Left ventricle myocardium inferior (tissue), 1 donor: ENCODE measurements at places on chromosomes 12 and 14. TPM values are rescaled to one million over a fixed set of nuclear protein-coding genes. Genes with fewer than 3 reads are reported as not detected.
A peak's percentile ranks its signal among the peaks of the same experiment; 100 is the strongest.

DNA sequence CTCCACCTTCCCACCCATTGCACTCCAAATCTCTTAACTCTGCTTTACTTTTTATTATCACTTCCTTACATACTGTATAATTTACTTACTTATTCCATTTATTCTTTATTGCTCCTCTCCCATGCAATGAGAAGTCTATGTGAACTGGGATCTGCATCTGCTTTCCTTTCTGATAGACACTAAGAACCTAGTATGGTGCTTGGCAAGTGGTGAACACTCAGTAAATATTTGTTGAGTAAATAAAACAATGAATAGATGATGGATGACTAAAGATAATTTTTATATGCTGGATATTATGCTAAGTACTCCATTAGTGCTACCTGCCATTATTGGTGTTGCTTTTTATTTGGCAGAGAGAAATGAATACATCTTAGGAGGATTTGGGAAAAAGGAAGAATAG, 151.0 kb downstream of the TPH2 start:
- DNase-seq, result no peak

- peak; percentile 30 for DNase-seq
These were observed 1.0 kb downstream of the ELK3 start for GRCh38 chr12:96194971-96195844.

DNA sequence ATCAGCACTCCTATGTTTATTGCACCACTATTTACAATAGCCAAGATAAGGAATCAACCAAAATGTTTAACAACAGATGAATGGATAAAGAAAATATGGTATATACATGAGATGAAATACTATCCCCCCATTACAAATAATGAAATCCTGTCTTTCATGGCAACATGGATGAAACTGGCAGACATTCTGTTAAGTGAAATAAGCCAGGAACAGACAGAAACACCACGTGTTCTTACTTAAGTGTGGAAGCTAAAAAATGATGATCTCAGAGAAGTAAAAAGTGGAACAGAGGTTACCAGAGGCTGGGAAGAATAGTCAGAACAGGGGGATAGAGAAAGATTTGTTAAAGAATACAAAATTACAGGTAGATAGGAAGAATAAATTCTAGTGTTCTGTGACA, 113.7 kb upstream of the MDM1 start:
- DNase-seq, result no peak

DNA sequence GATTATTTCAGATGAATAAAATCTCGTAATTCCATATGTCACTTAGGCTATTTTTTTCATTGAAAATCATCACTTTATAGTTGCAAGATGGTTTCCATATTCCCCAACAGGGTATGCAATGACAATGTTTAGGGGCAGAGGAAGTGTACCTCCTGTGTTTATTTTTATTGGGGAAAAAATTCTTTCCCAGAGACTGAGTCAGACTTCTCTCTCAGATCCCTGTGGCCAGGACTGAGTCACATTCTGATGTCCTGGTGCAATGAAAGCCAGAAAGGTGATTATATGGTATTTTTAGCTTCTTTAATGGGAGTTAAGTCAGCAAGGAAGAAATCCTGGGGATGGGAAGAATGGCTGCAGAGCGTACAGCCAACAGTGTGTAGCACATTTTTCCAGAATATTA, 196.9 kb upstream of the ALG10 start:
- no peak for DNase-seq

Gene BMP4
- total RNA-seq, result 9.8 TPM

Gene ACVR1B
- total RNA-seq, result 8.5 TPM
